ENCODE measurements at places on chromosomes 4 and X.

GRCh38 chr4:123408471-123409084 lies 12.0 kb downstream of the SPRY1 start:
- no peak for DNase-seq

GRCh38 chr4:89563431-89563830 lies 255.8 kb upstream of the GPRIN3 start:
- DNase-seq = no peak

DNA sequence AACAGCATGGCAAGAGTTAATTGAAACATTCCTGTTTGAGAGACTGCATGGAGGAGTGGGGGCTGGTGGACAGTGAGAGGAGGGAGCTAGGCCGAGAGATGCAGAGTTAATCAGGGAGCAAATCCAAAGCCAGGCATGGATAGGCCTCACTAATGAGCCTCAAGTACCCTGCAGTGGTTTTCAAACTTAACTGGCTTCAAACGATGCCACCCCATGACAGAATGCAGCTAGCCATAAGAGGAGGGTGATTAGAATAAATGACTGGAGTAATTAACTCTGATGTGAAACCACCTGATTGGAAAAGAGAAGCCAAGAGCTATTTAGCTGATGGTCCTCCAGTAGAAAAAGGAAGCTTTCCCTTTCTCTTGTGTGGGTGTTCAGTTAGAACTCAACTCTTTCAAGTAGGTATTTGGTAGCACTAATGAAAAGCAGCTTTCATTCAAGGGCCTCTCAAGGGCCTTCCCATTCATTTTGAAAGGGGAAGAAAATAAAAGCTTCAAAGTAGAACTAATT lies 215.4 kb upstream of the MAB21L2 start:
- no peak for DNase-seq

DNA sequence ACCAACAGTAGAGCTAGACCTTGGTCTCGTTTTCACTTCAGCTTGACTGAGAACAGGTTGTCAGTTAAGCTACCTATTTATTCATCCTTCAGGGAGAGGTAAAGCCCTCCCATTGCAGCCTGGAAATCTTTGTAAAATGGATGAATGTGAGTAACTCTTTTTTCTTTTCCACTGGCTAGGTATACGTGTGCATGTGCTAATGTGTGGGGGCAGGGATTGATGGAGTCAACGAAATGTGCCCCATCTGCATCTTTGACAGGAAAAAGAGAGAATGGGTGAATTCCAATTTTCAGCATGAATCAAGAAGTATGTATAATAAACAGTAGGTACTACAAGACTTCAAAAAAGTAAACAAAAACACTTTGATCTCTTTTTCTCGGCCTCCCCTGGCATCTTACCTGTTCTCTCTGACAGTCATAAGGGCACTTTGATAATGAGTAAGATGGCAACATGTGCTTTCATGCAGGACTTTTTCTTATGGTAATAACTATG lies at the start of gene IL21:
Gene IL21, minus strand, starts transcription at position 51 of the 492 bp plus-strand sequence. CDS start 55 bp downstream, outside the sequence.
- no peak for DNase-seq

- no peak for DNase-seq
Observed at GRCh38 chr4:94932366-94932765, 174.6 kb downstream of the BMPR1B start.

GRCh38 chrX:22040184-22040583 lies 8.1 kb downstream of the PHEX start:
- no peak for DNase-seq

DNA sequence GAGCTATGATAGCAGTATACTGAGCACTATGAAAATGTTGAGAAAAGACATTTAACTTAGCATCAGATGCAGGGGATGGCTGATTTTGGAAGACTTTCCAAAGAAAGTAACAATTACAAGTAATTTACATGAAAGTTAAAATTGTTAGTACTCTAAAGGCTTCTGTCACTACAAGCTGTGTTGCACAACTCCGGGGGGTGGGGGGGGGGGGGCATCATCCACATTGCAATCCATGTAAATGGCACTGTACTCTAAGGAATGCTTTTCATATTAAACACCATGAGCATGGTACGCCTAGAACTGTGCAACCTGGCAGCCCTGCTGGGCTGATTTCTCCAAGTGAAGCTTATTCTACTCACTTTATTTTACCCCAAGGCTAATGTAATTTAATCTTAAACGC lies 363.4 kb downstream of the TMA16 start:
- no peak for DNase-seq

GRCh38 chr4:38785901-38786402 lies 3.2 kb upstream of the TLR10 start:
- no peak for DNase-seq

DNA sequence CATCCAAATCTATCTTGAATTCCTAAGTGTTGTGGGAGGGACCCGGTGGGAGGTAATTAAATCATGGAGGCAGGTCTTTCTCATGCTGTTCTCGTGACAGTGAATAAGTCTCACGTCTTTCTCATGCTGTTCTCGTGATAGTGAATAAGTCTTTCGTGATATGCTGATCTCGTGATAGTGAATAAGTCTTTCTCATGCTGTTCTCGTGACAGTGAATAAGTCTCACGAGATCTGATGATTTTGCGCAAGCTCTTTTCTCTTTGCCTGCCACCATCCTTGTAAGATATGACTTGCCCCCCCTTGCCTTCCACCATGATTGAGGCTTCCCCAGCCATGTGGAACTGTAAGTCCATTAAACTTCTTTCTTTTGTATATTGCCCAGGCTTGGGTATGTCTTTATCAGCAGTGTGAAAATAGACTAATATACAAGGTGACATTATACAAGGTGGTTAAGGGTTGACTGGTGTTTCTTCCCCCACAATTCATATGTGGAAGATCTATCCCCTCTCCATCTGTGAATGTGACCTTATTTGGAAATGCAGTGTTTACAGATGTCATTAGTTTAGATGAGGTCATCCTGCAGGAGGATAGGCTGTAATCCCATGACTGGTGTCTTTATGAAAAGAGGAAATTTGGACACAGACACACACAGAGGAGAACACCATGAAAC lies 27.6 kb downstream of the ARSD start:
- peak; percentile 10 for DNase-seq

GRCh38 chr4:159010563-159011260 lies 92.2 kb upstream of the RAPGEF2 start:
- peak; percentile 59 for DNase-seq

DNA sequence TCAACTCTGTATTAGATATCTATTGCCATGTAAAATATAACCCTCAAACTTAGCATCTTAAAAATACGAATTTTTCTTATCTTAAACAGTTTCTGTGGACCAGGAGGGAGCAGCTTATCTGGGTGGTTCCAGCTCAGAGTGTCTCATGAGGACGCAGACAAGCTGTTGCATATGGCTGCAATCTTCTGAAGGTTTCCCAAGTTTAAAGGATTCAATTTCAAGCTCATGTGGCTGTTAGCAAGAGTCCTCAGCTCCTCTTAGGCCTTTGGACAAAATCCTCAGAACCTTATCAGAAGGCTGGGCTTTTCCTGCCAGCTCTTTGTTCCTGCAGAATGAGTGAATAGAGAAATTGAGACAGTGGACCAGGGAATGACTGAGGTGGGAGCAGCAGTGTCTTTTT lies 2.8 kb upstream of the CTSO start:
- no peak for DNase-seq
